ENCODE measurements at places on chromosomes 4 and X.

DNA sequence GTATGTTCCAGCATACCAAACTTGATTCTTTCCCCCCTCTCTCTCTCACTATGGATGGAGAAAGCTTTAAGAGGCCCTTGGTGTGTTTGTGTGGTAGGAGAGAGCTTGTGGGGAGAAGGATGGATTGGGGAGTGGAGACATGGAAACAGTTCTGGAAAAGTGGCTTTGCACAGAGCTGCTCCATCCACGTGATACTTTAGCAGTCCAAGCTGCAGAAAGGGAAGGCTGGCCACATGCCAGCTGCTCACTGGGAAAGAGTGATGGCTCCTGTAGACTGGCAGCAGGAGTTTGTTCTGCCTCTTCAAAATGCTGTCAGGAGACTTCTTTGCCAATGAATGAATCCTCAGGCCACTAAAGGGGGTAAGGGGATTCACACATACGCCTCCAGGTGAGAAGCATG is 21.7 kb upstream of the SEC24B start:
- no peak for DNase-seq

DNA sequence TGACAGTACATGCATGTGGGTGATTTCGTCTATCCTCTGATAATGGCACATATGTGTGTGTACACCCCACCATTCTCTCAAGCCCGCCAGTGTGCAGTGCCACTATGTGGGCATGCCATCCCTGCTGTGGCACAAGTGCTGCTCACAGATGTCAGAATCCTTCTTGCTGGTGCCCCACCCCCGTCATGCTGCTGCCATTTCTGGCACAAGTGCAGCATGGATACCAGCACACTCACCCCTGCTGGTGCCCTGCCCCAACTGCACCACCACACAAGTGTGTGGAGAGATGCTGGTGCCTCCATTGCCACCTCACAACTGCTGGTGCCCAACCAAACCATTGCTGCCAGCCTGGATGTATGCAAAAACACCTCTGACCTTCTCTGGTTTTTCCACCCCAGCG is 1133.8 kb downstream of the TECRL start:
- DNase-seq, result no peak

DNA sequence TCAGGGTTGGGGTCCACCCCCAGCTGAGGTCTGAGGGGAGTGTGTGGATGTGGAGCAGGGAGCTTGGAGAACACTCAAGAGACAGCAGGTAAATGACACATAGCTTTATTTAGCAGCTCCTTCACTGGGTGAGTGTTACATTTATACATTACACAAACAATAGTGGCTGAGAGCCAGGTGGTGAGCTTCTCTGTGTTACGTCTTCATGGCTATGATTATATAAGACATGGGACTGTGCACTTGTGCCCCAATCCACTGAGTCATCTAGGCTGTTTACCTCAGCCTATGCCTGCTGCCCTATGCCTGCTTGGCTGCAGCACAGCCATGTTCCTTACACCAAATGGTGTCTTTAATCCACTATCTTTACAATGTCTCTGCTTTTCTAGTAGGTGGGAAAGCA is 459.6 kb downstream of the AFF2 start:
- DNase-seq, result no peak

DNA sequence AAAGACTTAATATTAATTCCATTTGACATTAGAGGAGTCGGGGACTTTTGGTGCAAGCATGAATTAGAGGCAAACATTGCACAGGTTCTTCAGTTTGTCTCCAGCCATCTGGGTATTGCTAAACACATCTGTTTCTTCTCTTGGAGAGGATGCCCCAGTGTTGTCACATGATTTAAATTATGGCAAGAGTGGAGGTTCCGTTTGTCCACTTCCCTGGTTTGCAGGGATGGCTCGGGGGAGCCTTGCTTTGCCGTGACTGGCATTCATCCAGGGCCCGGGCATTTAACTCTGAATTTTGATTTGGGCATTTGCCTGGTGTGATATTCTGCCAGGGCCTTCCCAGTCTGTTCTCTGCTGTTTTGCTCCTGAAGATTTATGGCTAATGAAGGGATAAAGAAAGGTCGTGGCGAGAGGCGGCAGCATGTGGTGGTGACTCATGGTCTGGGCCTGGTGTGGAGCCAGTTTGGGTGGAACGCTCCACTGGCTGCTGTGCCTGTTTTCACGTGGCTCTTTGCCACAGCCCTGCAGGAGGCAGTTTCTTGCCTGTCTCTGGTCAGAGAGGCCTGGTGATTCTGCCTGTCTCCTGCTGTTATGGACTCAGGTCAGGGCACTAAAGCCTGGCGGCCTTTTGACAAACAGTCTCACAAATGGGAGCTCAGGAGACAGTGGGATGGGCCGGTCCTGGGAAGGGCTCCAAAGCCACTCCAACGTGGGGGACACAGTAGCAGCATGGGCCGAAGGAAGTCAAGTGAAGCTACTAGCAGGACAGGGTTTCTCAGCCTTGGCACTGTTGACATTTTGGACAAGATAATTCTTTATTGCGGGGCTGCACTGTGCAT is 99.4 kb upstream of the PGRMC2 start:
- no peak for DNase-seq

Measured in activated effector memory CD4-positive, alpha-beta T cell treated with Interleukin-2 at 50 U/mL for 16 hours (primary cell).